HCT116 (cell line): ENCODE measurements at places on chromosomes 16 and 17. TPM values are rescaled to one million over a fixed set of nuclear protein-coding genes. Genes with fewer than 3 reads are reported as not detected.

The PCGF2 gene
- 64.6 TPM for total RNA-seq

GRCh38 chr17:79562931-79563210 lies 48.0 kb downstream of the RBFOX3 start:
- no peak for DNase-seq

- DNase-seq: no peak
These were observed 251.4 kb upstream of the RPL38 start for GRCh38 chr17:73952082-73952479.

GRCh38 chr17:17321356-17322025 lies 18.3 kb downstream of the NT5M start:
- DNase-seq: no peak

DNA sequence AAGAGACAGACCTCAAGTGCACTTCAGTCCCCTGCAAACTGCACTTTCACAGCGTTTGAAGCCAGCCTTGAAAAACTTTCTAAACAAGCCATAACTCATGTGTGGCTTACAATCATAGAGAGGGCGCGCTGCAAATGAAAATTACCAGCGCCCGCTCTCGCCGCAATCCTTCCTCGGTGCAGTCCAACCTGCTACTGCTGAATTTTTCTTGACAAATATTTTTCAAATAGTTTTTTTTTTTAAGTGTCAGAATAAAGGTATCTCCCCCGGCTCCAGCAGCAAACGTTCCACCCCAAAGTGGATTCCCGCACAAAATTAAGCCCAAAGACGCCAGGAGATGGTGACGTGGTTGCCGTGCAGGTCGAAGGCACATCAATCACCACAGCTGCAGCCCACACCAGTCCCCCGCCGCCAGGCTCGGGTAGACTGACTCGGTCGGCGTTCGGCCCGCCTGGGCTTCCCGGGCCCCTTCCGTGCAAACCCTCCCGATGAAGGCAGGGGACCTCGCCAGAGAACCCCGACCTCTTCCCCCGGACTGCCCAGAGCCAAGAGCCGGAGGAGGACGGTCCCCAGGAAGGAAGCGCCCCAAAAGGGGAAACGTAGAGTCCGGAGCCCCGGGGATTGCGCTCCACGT lies 630 bp downstream of the GRB2 start:
- no peak for DNase-seq

DNA sequence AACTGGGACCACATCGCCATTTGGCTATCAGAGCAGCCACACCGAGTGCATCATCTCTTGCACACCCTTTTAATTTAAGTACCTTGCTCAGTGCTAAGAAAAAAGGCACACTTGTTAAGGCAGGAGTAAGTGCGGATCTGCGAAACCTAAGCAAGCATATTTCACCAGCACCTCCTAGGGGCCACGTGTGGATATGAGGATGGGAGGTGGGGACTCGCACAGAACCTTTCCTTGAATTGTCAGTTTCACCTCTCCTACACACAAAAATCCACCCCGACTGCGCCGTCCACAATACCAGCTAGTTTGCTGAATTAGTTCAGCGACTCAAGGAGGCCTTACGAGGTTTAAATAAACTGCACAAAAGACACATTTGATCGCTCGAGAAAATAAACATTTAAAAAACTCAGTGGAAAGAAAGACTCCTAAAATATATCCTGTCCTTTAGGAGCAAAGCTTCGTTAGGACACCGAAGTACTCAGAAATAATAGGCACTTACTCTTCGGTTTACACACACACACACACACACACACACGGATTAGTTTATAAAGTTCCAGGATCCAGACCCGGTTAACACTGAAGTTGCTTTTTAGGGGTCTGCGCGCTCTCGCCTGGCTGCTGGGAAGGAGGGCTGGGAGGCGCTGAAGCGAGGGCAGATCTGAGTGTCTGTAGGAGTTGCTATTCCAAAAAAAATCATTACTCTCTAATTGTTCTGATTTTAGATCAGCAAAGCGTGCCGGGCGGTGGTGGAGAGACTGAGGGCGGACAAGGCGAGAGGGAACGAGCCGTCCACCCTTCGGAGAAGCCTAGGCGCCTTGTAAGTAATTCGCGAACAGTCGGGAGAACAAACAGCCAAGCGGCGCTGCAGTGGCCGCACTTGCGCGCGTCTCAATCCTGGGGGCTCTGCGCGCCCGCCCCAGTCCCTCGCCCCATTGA lies 1.0 kb upstream of the KCNJ2 start:
- no peak for DNase-seq

DNA sequence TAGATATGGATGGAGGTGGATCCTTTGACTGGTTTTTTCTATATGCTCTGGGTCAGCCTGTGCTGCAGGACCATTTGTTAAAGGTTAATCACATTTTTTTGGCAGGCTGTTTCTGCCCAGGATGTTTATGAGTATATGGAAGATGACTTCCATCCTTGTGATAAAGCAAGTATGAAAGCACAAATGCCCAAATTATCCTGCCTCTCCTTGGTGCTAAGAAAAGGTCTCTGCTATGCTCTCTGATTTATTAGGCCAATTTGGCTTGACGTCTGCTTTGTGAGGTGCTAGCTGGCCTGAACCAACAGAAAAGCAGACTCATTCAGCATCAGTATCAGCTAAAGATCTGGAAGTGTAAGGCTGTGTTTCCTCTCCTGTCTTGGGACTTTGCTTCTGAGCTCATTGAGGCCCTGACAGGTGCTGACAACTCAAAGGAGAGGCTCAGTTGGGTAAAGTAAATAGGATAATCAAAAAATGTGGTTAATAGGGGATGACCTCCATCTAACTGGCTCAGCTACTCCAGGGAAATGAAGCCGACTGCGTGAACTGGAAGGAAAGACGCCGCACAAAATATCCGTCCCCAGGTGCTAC lies 15.2 kb downstream of the ANKRD40 start:
- DNase-seq: no peak

GRCh38 chr17:78374189-78374588 lies 4.3 kb upstream of the PGS1 start:
- DNase-seq: no peak

DNA sequence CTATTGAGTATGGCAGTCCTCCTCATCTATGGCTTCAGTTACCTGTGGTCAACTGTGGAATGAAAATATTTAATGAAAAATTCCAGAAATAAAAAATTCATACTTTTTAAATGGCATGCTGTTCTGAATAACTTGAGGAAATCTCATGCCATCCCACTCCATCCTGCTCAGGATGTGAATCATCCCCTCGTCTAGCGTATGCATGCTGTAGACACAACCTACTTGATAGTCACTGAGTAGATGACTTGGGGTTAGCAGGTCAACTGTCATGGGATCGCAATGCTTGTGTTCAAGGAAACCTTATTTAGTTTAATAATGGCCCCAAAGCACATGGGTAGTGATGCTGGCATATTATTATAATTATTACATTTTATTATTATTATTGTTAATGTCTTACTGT lies 4.8 kb upstream of the VAC14 start:
- DNase-seq: no peak
